Thoracic aorta (tissue), 2 donors: ENCODE measurements at places on chromosomes 13 and 19. TPM values are rescaled to one million over a fixed set of nuclear protein-coding genes. Genes with fewer than 3 reads are reported as not detected.

The GTF3A gene
- total RNA-seq = 70.4 TPM

The FBXO17 gene
- 31.7 TPM for total RNA-seq

The ZNF835 gene
- total RNA-seq = 14.5 TPM

DNA sequence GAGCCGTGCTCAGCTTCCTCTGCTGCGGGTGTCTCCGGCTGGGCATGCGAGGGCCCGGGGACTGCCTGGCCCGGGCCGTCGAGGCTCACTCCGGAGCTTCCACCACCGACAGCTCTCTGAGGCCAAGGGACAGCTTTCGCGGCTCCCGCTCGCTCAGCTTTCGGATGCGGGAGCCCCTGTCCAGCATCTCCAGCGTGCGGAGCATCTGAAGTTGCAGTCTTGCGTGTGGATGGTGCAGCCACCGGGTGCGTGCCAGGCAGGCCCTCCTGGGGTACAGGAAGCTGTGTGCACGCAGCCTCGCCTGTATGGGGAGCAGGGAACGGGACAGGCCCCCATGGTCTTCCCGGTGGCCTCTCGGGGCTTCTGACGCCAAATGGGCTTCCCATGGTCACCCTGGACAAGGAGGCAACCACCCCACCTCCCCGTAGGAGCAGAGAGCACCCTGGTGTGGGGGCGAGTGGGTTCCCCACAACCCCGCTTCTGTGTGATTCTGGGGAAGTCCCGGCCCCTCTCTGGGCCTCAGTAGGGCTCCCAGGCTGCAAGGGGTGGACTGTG lies 1.2 kb downstream of the S1PR4 start:
- H3K36me3 ChIP-seq = no peaks in the 10 kb centered on the region
- no peak for DNase-seq
- H3K4me1 ChIP-seq = peaks cover 3% of the 10 kb centered on the region
- no peaks in the 10 kb centered on the region for H3K27me3 ChIP-seq
- H3K27ac ChIP-seq = no peak overlapping the region

DNA sequence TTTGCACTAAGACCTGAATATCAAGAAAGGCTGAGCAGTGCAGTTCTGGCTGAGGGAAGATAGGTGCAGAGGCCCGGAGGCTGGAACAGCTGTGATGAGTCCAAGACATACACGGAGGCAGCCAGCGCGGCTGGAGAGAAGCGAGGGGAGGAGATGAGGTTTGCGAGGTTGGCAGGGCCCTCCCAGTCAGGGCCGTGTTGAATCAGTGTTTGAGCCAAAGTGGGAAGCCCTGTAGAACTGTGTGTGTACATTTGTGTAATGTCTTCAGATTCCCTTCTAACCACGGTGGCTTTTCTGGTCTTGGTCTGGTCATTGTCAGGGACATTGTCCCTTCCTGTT lies 34.9 kb downstream of the PAK4 start:
- no peak overlapping the region for H3K4me3 ChIP-seq
- peak; percentile 30 for DNase-seq
- no peaks in the 10 kb centered on the region for H3K36me3 ChIP-seq
- peaks cover 48% of the 10 kb centered on the region for H3K4me1 ChIP-seq
- no peaks in the 10 kb centered on the region for H3K27me3 ChIP-seq
- H3K27ac ChIP-seq = peak overlapping the region; percentile 40

- H3K27ac ChIP-seq = no peak overlapping the region
- no peaks in the 10 kb centered on the region for H3K27me3 ChIP-seq
- no peak for DNase-seq
- peaks cover under 1% of the 10 kb centered on the region for H3K36me3 ChIP-seq
Measured at GRCh38 chr19:44685877-44686276, 13.1 kb upstream of the CEACAM16 start.
